ENCODE measurements at places on chromosomes 5 and 9. TPM values are rescaled to one million over a fixed set of nuclear protein-coding genes. Genes with fewer than 3 reads are reported as not detected.

DNA sequence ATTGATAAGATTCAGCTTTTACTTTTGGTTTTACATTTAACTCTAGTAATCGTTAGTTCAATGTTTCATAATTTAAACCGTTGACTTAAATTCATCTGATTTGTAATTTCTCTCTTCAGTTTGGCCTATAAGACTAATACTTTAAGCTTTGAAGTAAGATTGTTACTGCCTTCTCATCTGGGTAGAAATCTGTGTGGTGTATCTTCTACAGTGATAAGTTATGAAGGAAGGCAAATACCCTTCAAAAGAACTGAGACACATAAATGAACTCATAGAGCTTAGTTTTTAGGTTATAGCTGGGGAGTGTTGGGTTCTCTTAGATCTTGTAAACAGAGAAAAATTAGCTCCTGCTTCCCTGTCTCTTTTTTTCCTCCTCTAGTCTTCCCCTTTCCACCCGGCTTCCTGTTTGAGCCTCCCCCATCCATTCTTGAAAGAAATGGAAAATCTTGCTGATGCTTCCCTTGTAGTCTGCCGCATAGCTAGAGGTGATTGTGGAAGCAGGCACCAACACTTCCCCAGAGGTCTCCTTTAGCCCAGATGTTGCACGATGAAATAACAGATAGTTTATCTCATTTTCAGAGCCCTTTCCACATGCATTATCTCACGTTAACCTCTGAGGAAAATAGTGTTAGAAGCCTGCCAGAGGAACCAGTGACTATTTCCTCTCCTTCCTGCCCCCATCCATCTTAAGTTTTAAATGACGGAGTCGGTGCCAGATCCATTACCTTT, 2.0 kb upstream of the F2RL2 start:
- DNase-seq: no peak
- H3K27me3 ChIP-seq: no peaks in the 10 kb centered on the region
- no peak overlapping the region for H3K27ac ChIP-seq
- no peak overlapping the region for H3K4me3 ChIP-seq
- no peaks in the 10 kb centered on the region for H3K36me3 ChIP-seq
- no peaks in the 10 kb centered on the region for H3K4me1 ChIP-seq

DNA sequence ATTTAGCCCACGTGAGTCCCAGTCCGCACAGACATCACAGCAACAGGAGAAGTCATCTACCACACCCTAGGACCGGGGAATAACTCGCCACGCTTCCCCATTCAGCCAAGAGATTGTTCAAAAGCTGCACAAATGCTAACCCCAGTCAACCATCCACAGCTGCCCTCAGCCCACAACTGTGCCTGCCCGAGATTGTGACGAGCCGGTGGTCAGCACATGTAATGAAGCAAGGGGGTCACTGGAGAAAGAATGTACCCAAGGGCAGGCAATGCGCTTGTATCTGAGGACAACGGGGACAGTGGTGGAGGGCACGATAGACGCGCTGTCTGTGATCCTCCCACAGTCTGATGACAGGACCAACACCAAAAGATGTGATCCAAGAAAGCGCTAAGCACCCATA, 67.8 kb downstream of the COL23A1 start:
- no peaks in the 10 kb centered on the region for H3K36me3 ChIP-seq
- H3K4me3 ChIP-seq: no peak overlapping the region
- no peak overlapping the region for H3K27ac ChIP-seq
- no peak for DNase-seq
- no peaks in the 10 kb centered on the region for H3K27me3 ChIP-seq

GRCh38 chr5:126658561-126658960, 57.8 kb downstream of the PHAX start:
- no peak overlapping the region for H3K27ac ChIP-seq
- H3K27me3 ChIP-seq: no peaks in the 10 kb centered on the region
- H3K4me1 ChIP-seq: no peaks in the 10 kb centered on the region
- H3K36me3 ChIP-seq: no peaks in the 10 kb centered on the region
- H3K4me3 ChIP-seq: no peak overlapping the region

- H3K27ac ChIP-seq: no peak overlapping the region
- no peaks in the 10 kb centered on the region for H3K27me3 ChIP-seq
- H3K4me3 ChIP-seq: no peak overlapping the region
- no peaks in the 10 kb centered on the region for H3K4me1 ChIP-seq
- H3K36me3 ChIP-seq: no peaks in the 10 kb centered on the region
- DNase-seq: no peak
Observed at GRCh38 chr5:114857941-114858551, 311.7 kb downstream of the TRIM36 start.

Gene SH3GLB2
- total RNA-seq: 126 TPM
